ENCODE measurements at places on chromosomes 5 and 9.

DNA sequence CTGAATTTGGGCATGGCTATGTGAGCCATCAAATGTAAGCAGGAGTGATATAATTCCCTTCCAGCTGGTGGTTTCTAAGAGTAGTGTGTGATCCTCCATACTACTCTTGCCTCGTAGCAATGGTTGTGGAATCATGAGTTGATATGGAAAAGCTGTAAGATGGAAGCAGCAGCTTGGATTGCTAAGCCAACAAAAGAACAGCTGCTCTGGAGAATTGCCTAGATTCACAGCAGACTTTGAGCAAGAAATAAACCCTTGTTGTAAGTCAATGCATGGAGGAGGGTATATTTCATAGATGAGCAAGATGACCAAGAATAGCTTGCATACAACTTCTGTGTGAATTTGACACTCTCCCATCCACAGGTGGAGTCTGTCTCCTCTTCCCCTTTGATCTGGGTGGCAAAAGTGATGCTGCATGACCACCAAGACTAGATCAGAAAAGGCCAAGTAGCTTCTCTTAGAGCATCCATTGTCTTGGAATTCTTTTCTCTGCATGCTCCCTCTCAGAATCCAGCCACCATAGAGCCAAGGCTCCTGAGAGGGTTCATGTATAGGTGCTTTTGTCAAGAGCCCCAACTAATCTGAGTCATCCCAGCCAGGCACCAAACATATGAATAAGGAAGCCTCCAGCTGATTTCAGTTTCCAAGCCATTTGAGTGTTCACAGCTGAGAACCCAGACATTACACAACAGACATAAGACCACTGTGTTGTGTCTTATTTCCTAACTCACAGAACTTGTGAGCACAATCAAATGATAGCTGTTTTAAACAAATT is 79.0 kb downstream of the PRLR start:
- no peak for DNase-seq

- no peak for DNase-seq
Observed at GRCh38 chr5:94239266-94239665, 379.1 kb downstream of the KIAA0825 start.

- DNase-seq = no peak
Observed at GRCh38 chr9:15377625-15378540, 44.8 kb upstream of the SNAPC3 start.

- no peak for DNase-seq
Observed at GRCh38 chr5:22908586-22908985, 55.4 kb upstream of the CDH12 start.

- no peak for DNase-seq
Observed at GRCh38 chr5:72041654-72042053, 65.6 kb upstream of the MAP1B start.

GRCh38 chr5:121273833-121274433 is 577.7 kb upstream of the FTMT start:
- peak; percentile 9 for DNase-seq

GRCh38 chr5:149632311-149633251 is 51.3 kb downstream of the ARHGEF37 start:
- no peak for DNase-seq

DNA sequence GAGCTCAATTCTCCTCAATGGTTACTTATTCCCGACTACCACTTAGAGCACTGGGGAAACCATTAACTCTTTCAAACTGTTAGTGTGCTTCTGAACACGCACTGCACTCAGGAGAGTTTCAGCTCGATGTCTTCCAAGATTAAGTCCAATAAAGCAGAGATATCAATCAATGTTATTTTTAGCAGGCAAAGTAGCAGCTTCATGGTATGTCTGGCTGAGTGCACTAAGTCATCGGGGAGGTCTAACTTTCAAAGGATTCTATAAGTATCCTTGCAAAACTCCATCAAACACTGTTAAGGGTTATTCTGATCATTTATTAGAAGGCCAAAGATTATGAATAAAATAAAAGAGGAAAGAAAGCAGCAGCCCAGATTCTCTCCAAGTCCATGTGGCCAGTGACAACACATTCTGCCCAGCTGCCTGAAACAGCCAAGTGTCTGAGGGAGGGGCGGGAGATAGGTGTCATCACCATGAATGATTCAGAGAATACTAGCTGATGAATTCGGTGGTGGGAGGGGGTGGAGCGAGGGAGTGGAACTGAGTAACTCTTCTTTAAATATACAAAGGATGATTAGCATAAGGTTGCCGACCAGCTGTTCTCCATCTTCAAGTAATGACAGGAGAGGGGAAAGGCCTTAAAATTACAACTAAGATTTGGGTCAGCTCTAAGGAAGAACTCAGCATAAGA is 21.3 kb downstream of the NREP start:
- DNase-seq = peak; percentile 21

DNA sequence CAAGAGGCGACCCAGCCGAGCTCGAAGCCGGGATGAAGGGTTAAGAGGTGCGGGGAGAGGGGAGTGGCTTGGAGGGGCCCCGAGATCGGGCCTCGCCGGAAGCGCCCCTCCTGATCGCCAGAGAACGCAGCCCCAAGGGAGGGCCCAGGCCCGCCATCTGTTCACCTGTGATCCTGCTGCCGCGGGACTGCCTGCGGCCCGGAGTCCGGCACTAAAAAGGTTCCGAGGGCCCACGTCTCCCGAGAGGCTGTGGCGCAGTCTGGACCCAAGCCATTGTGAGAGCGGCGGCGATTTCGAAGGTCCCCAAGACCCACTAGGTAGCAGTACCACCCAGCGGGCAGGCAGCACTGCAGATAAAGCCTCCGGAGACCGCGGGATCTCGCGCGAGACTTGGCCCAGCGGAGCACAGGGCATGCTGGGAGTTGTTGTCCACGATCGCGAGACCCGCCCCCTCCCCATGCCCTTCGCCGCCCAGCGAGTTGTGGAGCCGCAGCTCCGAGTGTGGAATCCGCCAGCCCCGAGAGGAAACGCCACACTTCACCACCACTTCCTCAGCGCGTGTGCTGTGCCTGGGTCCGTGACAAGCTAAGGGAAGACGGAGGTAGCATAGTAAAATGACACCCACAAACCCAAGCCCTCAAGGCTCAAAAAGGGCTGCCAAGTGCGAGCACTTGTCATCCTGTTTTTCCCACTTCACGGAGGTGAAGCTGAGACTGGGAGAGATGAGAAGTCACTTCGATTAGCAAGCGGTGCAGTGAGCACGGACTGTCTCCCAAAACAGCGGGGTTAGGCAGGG is at the start of gene KIAA1191:
TSS of gene KIAA1191 (minus strand) at position 328 of the 796 bp plus-strand sequence. CDS start 2,256 bp downstream, outside the sequence.
- DNase-seq = peak; percentile 97

GRCh38 chr9:89631384-89631783 is 26.6 kb downstream of the GADD45G start:
- DNase-seq = peak; percentile 38

DNA sequence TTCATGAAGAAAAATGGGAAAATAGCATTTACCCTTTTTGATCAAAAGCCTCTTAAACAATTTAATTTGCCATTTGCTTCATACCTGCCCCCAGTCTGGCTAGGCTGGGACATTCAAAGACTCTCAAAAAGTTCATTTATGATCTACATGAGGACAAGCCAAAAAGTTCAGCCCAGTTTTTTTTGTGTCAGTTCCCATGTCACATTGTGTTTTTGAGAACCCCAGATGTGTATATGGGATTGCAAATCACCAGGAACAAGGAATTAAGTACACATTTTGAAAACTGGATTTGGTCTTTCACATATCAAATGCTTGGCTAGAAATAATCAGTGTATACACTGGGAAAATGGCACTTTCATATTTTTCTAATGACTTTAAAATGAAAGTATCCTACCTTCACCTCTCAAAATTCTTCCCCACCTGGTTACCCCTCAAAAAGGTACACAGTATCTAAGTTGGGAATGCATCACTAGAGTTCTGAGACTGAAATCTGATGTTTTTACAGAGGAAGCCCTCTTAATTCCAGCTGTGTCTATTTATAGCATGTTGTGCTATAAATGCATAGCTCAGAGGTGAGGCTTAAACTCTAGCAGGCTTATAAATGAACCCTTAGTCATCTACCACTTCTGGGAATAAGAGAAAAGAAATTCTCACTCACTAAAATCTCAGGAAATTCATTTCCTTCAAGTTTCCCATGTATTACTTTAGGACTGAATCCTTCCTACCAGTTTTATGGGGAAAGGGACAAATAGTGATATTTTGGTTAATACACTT is 9.3 kb downstream of the STOM start:
- no peak for DNase-seq

GRCh38 chr9:137955586-137955985 is 78.0 kb downstream of the CACNA1B start:
- DNase-seq = no peak

- DNase-seq = no peak
Observed at GRCh38 chr9:85130764-85131163, 461.2 kb downstream of the NTRK2 start.

DNA sequence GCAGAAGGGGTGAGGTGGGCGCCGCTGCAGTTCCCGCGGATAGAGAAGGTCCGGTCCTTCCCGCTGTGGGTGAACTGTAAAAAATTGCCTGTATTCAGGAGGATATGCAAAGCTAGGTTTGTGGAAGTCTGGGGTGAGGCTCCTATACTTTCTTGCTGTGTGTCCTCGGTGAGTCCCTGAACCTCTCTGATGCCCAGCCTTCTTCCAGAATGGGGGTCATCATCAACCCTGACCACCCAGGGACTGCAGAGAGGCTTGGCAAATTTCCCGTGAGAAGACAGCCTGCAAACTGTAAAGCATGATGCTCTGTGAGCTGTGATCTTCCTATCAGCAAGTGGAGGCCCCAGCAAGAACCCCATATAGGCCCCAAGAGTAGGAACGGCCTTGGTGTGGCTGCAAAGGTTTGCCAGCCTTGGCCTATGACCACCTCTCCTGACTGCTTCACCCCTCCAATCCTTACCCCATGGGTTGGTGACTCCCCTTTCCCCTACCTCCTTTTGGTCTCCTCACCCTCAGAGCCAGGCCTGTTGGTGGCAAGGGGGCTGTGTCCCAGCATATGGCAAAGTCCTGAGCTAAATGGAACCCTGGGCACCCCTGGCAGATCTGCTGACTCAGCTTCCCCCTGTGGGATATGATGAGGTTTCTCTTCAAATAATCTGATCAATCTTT is 760 bp downstream of the ALDH1B1 start:
- DNase-seq = no peak

- no peak for DNase-seq
Observed at GRCh38 chr9:71352837-71353236, 231.4 kb upstream of the TRPM3 start.

GRCh38 chr5:454936-455335 is 12.0 kb downstream of the EXOC3 start:
- no peak for DNase-seq

GRCh38 chr9:90112788-90113187 is 508.0 kb downstream of the GADD45G start:
- DNase-seq = no peak

DNA sequence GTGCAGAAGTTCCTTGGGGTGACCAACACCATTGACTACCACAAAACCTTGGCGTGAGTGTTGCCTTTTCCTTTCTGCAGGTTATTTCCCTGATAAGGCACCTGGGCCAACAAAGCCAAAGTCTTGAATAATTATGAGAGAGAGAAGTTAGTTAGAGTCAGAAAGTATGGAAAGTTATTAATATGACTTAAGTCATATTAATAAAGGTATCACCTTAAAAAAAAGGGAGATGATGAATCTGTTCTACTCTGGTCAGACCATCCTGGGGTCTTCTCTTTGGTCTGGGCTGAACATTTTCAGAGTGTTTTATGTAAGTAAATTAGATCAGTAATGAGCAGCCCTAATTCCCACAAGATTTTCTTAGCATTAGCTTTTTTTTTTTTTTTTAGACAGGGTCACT is 41.8 kb downstream of the NDST1 start:
- DNase-seq = no peak

DNA sequence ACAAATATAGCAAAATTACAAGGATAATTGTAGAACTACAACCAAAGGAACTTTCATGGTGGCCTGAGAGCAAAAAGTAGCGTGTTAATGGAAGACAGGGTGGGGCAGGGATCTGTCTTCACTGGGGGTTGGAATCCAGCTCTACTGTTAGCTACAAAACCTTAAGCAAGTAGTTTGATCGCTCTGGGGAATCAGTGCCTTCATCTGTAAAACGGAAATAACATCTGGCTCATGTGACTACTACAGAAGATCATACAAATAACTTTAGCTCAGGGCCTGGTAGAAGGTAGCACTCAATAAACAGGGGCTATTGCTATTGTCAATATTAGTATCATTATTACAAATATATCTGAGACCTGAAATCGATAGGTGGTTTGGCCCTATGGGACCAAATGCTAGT is 40.4 kb downstream of the ZNF608 start:
- no peak for DNase-seq

GRCh38 chr5:136656811-136657210 is 291.5 kb upstream of the TRPC7 start:
- DNase-seq = no peak

- no peak for DNase-seq
Observed at GRCh38 chr5:173761178-173761513, 127.0 kb upstream of the CPEB4 start.

DNA sequence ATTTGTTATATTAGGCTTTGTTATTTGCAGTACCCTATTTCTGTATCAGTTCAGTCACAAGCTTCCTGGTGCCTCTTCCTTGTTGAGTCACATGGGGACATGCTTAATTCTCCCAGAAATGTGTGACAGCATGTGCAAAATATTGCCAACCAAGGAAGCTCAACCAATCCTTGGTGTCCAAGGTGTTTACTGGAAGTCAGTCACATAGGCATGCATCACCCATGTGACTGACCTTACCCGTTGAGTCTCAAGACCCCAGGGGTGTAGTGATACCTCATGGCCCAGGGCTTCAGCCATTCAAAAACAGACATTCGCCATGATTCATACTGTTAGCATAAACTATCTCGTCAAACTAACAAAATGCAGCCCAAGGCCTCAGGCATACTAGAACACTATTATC is 9.3 kb upstream of the ANKDD1B start:
- no peak for DNase-seq

GRCh38 chr9:75876999-75877640 is 13.4 kb upstream of the PCSK5 start:
- DNase-seq = no peak

DNA sequence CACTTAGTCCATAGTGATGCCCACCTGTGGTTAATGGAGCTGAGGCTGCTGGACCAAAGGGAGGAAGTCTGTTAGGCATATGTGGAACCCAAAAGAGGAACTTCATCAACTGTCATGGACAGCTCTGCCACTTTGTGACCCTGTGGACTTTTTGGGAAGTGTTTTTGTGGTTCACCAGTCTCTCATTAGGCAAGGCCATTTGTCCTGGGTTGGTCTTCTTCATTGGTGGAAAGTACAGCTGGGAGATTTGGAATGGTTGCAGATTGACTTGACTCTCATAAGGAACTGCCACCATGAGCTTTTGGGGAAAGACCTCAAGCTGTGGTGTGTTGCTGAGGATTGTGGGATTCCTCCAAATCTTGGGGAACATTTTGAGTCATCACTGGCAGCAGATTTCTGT is 31.9 kb upstream of the IL12B start:
- no peak for DNase-seq
